ENCODE measurements at places on chromosomes 13 and 19.

DNA sequence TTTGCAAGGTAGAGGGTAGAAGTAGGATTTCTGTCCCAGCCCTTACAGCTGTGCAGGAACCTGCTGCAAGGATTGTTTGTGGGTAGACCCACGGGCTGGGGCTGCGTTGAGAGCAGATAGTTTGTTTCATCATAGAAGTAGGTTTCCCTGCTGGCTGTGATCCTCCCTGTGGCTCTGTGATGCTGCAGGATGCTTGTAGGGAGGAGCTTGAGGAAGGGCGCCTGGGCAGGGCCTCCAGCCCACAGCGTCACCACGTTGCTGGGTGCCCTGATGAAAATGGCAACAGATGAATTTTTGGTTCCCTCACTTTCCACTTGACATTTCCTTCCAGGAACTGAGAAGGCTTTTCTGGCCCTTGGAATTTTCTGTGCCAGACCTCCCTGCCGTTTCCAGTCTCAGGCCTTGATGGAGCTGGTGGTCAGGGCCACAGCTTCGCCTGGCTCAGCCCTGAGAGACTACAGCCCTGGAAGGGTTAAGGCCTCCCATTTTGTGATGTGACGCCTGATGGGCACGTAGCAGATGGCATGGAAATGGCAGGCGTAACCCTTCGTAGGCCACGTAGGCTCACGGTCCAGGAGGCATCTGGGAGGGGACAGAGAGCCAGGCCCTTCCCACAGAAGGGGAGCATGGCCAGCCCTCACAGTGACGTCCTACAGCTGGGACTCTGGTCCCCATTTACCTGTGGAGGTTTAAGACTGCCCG lies 42.2 kb downstream of the GATAD2A start:
- DNase-seq = no peak

DNA sequence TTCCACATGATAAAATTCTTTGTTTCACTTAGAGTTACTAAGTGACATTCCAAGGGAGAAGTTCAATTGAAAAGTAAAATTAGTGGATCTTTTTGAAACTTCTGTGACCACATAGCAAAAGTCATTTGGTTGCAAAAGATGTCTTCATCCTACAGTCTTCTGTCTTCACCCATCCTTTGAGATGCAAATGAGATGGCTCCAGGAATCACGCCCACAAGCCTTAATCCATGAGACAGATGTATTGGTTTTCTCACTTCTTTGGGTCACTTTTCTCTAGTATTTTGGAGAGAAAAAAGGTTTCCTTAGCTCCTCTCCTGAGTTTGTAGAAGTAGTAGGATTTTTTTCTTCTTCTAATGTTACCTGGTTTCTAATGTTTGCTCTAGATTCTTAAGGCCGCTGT lies 259.5 kb upstream of the SLC10A2 start:
- DNase-seq = no peak

- no peak for DNase-seq
Observed at GRCh38 chr13:21911646-21912298, 240.9 kb downstream of the FGF9 start.

GRCh38 chr13:113669231-113669754 lies 2.3 kb downstream of the GRK1 start:
- DNase-seq = no peak

DNA sequence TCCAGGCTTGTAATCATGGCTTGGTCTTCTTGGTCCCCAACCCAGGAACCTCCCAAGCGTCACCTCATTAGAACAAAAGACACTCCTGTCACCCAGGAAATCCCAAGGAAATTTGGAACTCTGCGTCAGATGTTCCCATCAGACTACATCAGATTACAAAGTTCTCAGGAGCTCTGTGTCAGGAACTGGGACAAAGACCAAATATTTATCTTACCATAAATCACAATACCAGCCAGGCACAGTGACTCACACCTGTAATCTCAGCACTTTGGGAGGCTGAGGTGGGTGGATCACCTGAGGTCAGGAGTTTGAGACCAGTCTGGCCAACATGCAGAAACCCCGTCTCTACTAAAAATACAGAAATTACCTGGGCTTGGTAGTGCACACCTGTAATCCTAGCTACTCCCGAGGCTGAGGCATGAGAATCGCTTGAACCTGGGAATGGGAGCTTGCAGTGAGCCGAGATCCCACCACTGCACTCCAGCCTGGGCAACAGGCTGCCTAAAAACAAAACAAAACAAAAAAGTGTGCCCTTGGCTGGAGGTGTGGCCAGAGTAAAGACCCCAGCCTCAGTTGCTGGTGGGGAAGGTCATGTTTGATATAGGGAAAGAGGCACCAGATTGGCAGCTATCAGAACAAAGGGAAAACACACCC lies 16.7 kb upstream of the CCDC124 start:
- DNase-seq = no peak

DNA sequence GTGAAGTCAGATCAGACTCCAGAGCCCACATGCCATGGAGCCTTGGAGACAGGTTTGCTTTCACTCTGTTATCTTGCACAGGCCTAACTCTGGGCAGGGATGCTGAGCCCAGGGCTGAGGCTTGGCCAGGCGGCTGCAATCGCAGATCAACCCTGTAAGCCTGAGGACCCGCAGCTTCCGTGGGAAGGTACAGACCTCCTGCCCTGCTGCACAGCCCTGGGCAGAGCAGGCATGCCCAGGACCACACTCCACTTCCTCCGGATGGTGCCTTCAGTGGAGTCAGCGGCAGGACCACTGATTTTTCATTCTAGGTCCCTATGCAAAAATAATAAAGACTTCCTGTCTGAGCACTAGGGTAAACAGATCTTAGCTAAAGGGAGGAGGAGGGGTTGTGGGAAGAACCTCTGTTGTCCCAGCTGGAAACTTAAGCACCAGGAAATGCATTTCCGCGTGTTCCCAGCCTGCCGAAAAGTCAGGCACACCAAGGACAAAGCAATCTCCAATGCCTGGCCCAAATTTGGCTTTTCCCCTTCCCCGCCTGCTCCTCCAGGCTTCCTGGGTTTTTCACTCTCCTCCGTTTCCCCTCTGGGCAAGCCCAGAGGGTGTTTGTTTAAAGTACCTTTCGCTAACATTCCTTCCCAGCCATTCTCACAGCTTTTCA lies 87.3 kb downstream of the KCTD15 start:
- no peak for DNase-seq

DNA sequence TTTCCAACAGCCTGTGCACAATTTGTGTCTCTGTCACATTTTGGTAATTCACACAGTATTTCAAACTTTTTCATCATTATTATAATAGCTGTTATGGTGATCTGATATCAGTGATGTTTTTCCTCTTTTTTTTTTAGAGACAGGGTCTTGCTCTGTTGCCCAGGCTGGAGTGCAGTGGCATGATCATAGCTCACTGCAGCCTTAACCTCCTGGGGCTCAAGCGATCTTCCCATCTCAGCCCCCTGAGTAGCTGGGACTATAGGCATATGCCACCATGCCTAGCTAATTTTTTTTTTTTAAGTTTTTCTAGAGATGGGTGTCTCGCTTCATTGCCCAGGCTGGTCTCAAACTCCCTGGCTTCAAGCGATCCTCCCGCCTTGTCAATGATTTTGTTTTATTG lies 5.8 kb downstream of the MARK4 start:
- DNase-seq = no peak

- DNase-seq = no peak
Observed at GRCh38 chr13:73607489-73608156, 526.6 kb downstream of the KLF12 start.

DNA sequence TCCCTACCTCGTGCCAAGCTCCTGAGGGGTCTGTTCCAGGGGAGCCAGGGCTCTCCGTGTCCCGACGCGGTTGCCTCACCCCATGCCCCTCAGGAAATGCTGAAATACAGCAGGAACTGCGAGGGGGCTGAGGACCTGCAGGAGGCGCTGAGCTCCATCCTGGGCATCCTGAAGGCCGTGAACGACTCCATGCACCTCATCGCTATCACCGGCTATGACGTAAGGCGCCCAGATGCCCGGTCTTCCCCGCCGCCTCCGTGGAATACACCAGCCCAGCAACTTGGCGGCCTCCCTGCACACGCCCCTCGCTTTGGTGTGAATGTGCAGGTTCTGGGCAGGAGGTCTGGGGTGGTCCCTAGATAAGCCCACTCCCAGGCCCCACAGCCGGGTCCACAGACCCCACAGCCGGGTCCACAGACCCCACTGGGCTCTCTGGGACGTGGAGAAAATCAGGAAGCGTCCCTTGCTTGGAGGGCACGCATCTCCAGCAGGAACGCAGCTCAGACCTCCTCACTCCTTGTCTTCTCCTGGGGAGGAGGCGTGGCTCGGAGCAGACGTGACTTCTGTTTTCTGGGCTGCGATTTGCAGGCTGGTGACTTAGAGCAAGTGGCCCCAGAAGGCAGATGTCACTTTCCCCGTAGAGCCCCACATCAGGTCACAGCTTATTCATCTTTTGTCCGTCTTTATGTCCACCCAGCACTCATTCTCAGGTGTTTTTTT lies 19.4 kb upstream of the F7 start:
- no peak for DNase-seq

DNA sequence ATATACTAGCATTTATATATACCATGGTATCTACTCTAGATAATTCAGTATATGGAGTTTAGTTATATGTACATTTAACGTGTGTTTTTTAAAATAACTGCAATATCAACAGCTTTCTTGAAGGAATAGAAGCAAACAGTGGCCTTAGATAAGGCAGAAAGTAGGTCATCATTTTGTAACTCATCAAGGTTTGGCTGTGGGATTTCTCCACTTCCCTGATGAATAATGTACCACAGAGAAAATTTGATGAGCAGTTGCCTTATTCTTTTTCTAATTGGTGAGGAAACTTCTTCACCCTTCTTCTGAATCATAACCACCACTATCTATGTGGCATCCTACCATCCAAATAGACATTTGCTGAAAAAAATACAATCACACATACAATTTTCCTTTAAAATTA lies 590.2 kb upstream of the SPRY2 start:
- DNase-seq = no peak

GRCh38 chr19:5628461-5628860 lies 5.6 kb downstream of the SAFB start:
- DNase-seq = no peak

- DNase-seq = no peak
Observed at GRCh38 chr13:31121379-31122140, 40.1 kb downstream of the HSPH1 start.

- DNase-seq = no peak
Observed at GRCh38 chr13:63632321-63632720, 2216.7 kb upstream of the PCDH20 start.

DNA sequence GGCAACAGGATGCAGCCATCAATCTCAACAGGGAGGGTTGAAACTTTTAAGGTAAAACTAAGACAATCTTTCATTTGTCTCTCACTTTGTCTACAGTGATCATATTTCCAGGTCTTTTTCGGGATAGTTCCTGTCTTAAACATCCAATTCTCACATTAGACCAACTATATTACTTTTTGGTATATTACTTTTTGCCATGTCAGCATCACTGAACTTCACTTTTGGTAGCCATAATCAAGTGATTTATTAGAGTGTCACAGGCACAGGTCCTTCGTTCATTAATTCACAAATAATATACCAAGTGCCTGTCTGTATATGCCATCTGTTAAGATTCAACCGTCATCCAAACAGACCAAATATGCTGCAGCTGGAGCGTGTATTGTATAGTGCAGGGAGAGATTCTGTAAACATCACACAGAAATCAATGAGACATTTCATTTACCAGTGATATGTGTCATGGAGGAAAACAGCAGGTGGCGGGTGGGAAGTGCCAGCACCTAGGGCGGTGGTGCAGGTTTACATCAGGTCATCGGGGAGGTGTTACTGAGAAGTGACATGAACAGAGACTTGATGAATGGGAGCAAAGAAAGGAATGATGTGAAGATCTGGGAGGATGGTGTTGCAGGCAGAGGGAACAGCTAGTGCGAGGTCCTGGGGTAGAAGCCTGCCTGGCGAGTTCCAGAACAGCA lies 24.9 kb downstream of the ARHGEF7 start:
- no peak for DNase-seq

GRCh38 chr19:35267353-35267817 lies 1.4 kb upstream of the USF2 start:
- peak; percentile 47 for DNase-seq

DNA sequence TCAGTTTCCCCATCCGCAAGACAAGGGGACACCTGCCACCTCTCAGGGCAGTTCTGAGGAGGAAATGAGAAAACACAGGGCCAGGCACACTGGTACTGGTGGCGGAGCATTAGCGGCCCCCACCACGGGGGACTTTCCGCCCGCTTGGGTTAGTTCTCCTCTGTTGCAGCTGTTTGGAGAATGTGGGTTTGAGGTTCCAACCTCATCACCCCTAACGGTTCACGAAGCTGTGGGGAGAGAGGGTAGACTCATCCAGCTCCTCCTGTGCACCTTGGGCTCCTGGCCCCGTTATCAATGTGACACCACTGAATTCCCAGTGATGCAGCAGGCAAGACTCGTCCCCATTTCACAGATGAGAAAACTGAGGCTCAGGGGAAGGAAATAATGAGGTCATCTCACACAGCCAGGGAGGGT lies 10.3 kb downstream of the PTPRS start:
- DNase-seq = no peak

DNA sequence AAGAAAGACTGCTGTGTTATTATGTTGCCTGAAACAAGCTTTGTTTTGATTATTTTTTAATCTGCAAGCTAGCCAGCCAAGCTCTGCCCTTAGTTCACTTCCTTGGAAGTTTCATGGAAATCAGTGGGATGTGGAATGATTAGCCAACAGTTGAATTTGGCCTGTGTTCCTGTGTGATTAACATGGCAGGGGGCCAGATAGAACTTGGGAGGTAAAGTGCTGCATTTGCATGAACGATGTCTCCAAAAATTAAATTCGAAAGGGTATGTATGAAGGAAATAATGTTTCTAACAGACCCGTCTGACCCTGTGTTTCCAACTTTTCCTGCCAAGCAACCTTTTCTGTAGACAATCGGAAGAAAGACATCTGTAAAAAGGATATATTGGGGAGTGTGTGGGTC lies 32.2 kb downstream of the UFM1 start:
- DNase-seq = no peak

DNA sequence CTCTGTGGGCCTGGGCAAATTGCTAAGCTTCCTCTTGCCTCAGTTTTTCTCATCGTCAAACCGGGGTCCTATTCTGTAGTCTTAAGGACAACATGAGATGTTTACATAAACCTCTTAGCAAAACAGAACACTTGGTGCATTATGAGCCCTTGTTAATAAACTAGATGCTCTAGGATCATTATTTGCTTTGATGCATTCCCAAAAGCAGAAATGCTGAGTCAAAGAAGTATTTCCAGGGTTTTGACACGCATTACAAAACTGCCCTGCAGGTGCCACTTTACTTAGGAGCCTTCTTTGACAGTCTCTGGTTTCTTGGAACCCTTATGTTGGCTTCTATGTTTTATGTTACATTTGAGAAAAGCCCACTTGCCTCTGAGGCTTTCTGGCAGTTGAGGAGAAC lies 12.1 kb downstream of the AKAP11 start:
- DNase-seq = no peak

Measured in midbrain (tissue), 1 donor.